ENCODE measurements at places on chromosomes 16 and 17. TPM values are rescaled to one million over a fixed set of nuclear protein-coding genes. Genes with fewer than 3 reads are reported as not detected.

EVPL gene
- polyA plus RNA-seq = not detected

DHX38 gene
- polyA plus RNA-seq = 23.7 TPM

FOXJ1 gene
- not detected for polyA plus RNA-seq

TMEM235 gene
- polyA plus RNA-seq = not detected

FBXL16 gene
- 0.23 TPM for polyA plus RNA-seq

GNAO1 gene
- polyA plus RNA-seq = not detected

ZMYND15 gene
- 0.40 TPM for polyA plus RNA-seq

UTS2R gene
- polyA plus RNA-seq = not detected

NRN1L gene
- not detected for polyA plus RNA-seq

CCDC78 gene
- not detected for polyA plus RNA-seq

DNA sequence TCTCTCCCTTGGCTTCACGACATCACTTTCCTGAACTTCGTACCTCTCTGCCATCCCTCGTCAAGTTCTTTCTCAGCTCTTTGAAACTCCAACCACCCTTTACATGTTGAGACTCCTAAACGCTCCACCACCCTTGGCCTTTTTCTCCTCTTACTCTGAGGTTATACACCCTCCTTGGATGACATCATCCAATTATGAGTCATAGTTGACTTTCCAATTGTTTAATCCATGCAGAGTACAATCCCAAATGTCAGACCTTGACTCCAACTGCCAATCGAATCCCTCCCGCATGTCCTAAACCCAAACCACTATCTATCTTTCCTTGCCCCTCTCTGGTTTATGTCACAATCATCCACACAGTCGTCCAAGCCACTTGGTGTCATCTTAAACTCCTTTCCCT lies 18.4 kb upstream of the C16orf82 start:
- H3K36me3 ChIP-seq = no peaks in the 10 kb centered on the region
- DNase-seq = no peak
- no peak overlapping the region for H3K4me3 ChIP-seq

- H3K27ac ChIP-seq = peak overlapping the region; percentile 90
- no peak for DNase-seq
- no peak overlapping the region for H3K4me3 ChIP-seq
- H3K4me1 ChIP-seq = no peaks in the 10 kb centered on the region
- H3K27me3 ChIP-seq = no peaks in the 10 kb centered on the region
- no peaks in the 10 kb centered on the region for H3K36me3 ChIP-seq
Measured at GRCh38 chr16:5649762-5650743, 552.5 kb upstream of the EEF2KMT start.

GRCh38 chr16:10897134-10897533 lies 20.1 kb downstream of the CIITA start:
- H3K4me3 ChIP-seq = peak overlapping the region; percentile 76
- H3K36me3 ChIP-seq = peaks cover 59% of the 10 kb centered on the region
- peaks cover 87% of the 10 kb centered on the region for H3K4me1 ChIP-seq
- H3K27me3 ChIP-seq = no peaks in the 10 kb centered on the region
- peak; percentile 66 for DNase-seq
- peak overlapping the region; percentile 97 for H3K27ac ChIP-seq

GRCh38 chr16:15509051-15509592 lies 74.7 kb downstream of the BMERB1 start:
- H3K36me3 ChIP-seq = no peaks in the 10 kb centered on the region
- no peaks in the 10 kb centered on the region for H3K4me1 ChIP-seq
- H3K27ac ChIP-seq = no peak overlapping the region
- H3K27me3 ChIP-seq = peaks cover 13% of the 10 kb centered on the region

- no peak overlapping the region for H3K27ac ChIP-seq
- peaks cover 3% of the 10 kb centered on the region for H3K4me1 ChIP-seq
- no peaks in the 10 kb centered on the region for H3K36me3 ChIP-seq
- no peak overlapping the region for H3K4me3 ChIP-seq
- DNase-seq = no peak
Measured at GRCh38 chr17:2724784-2725164, 13.2 kb upstream of the CLUH start.

GRCh38 chr16:69405757-69406156 lies 18.7 kb upstream of the CYB5B start:
- no peaks in the 10 kb centered on the region for H3K36me3 ChIP-seq
- no peak overlapping the region for H3K27ac ChIP-seq
- peaks cover 5% of the 10 kb centered on the region for H3K4me1 ChIP-seq

- peaks cover 14% of the 10 kb centered on the region for H3K27me3 ChIP-seq
- H3K36me3 ChIP-seq = peaks cover 4% of the 10 kb centered on the region
- no peak overlapping the region for H3K4me3 ChIP-seq
- no peaks in the 10 kb centered on the region for H3K4me1 ChIP-seq
Measured at GRCh38 chr17:67043283-67043682, 1.1 kb upstream of the CACNG1 start.

GRCh38 chr17:72530454-72530853 lies 409.6 kb downstream of the SOX9 start:
- DNase-seq = no peak
- H3K27me3 ChIP-seq = peaks cover 16% of the 10 kb centered on the region
- no peaks in the 10 kb centered on the region for H3K36me3 ChIP-seq
- no peak overlapping the region for H3K27ac ChIP-seq
- H3K4me1 ChIP-seq = no peaks in the 10 kb centered on the region

- DNase-seq = no peak
- peak overlapping the region; percentile 38 for H3K27ac ChIP-seq
Measured at GRCh38 chr16:68069511-68070248, 15.5 kb upstream of the NFATC3 start.

GRCh38 chr17:66426397-66427033 lies 124.1 kb downstream of the PRKCA start:
- no peaks in the 10 kb centered on the region for H3K27me3 ChIP-seq
- H3K36me3 ChIP-seq = peaks cover 9% of the 10 kb centered on the region
- peaks cover 8% of the 10 kb centered on the region for H3K4me1 ChIP-seq
- no peak overlapping the region for H3K4me3 ChIP-seq

DNA sequence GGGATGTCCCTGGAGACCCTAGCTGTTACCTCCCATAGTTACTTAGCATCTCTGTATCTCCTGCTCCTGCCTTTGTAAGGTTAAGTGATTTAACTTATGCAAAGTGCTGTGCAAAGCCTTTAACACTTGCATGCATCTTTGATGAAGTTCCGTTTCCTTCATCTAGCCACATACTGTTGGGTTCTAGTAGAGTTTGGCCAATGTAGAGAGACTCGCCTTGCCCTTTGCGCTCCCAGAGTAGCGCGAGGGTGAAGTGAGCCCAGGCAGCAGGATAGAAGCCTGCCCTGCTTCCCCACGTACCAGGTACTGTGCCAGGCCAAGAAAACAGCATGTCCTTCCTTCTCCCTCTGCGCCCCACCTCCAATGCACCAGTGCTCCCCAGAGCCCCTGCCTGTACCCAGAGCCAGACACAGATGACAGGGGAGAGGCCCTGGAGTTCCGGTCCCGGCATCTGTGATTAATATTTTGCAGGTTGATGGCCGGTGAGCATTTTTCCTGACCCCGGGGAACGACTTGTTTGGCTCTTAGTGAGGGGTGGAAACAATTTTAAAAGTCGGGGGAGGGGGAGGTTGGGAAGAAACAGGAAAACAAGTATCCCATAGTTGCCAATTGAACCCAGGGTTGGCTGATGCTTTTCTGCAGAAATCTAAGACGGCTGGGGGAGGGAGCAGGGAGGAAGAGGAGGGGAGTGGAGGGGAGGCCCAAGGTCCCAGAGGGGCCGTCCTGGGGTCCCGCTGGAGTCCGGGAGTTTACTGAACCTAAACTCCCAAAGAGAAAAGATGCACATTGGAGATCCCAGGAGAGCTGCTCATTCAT lies 13.1 kb upstream of the CDC42EP4 start:
- peaks cover 38% of the 10 kb centered on the region for H3K27me3 ChIP-seq
- H3K4me3 ChIP-seq = no peak overlapping the region
- H3K36me3 ChIP-seq = peaks cover 6% of the 10 kb centered on the region
- DNase-seq = no peak
- no peaks in the 10 kb centered on the region for H3K4me1 ChIP-seq
- H3K27ac ChIP-seq = no peak overlapping the region

DNA sequence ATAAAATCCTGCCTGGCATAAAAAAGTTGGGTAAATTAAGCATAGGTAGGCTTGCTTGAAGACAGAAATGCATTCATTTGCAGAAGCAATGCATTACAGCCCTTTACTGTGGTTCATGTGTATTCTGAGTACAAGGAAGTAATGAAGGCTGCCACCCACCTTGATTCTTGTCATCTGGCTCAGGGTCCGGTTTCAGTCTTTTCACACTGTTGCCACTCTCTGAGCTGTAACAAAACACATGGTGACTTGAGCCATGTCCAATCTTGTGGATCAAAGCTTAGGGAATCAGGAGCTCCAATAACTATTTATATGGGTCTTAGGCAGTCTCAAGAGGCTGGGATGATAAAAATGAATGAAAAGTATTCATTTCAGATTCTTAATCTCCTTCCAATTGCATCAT lies 22.0 kb downstream of the PSME3IP1 start:
- no peak for DNase-seq
- peaks cover 25% of the 10 kb centered on the region for H3K36me3 ChIP-seq
- H3K4me3 ChIP-seq = no peak overlapping the region
- H3K4me1 ChIP-seq = peaks cover 6% of the 10 kb centered on the region
- H3K27ac ChIP-seq = no peak overlapping the region

GRCh38 chr16:13186813-13187212 lies 285.4 kb downstream of the SHISA9 start:
- no peak overlapping the region for H3K27ac ChIP-seq
- H3K4me3 ChIP-seq = no peak overlapping the region
- H3K27me3 ChIP-seq = peaks cover 5% of the 10 kb centered on the region
- no peaks in the 10 kb centered on the region for H3K4me1 ChIP-seq
- peaks cover 7% of the 10 kb centered on the region for H3K36me3 ChIP-seq

DNA sequence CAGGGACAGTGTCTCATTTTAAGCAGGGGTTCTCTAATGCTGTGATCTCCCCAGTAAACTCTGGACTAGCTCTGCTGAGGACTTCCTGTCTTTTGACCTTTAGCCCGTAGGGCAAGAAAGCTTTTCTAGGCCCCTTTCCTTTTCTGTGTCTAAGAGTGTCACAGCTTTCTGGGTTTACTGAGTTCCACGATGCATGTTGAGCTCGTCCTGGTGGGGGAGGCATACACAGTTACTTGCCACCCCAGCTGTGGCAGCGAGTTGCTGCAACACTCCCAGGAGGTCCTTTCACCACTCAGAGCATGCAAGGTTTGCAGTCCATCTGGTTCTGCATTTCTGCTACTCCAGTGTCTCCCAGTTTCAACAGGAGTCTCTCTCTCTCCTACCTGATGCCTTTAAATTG lies 23.7 kb downstream of the NOD2 start:
- no peaks in the 10 kb centered on the region for H3K4me1 ChIP-seq
- H3K27ac ChIP-seq = peak overlapping the region; percentile 15
- H3K4me3 ChIP-seq = no peak overlapping the region
- H3K27me3 ChIP-seq = no peaks in the 10 kb centered on the region
- no peak for DNase-seq

GRCh38 chr17:60729854-60730253 lies 52.2 kb downstream of the BCAS3 start:
- H3K4me3 ChIP-seq = no peak overlapping the region
- DNase-seq = no peak
- peaks cover 21% of the 10 kb centered on the region for H3K4me1 ChIP-seq
- H3K27me3 ChIP-seq = no peaks in the 10 kb centered on the region
- no peak overlapping the region for H3K27ac ChIP-seq
- peaks cover 8% of the 10 kb centered on the region for H3K36me3 ChIP-seq

DNA sequence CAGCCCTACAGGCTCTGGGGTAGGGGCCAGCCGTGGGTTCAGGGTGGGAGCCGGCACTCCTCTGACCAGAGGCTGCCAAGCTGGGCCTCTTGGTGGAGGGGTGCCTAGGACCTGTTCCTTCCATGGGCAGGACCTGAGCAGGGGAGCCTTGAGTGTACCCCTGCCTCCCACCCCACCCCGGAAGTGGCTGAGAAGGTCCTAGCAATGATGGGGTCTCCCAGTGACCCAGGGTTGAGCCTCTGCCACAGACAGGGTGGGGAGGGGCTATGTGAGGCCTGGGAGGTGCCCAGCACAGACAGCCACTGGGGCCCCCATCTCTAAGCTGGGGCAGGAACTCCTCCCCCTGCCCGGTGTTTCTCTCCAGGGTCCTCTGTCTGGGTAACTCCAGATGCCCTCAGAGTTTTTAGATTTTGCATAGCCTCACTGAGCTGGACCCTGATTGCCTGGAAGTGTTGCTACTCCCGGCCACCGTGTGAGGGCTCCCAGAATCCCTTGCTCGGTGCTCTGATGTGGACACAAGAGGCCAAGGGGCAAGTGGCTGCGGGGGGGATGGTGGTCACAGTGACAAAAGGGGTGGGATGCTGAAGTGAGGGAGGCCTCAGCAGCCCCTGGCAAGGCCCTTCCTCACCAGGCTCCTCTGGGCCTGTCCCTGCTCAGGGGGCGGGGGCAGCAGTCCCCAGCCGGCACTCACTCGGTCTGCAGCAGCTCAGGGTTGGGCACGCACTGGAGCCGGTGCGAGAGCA lies 6.4 kb upstream of the MTSS2 start:
- H3K27me3 ChIP-seq = no peaks in the 10 kb centered on the region
- H3K4me1 ChIP-seq = peaks cover 6% of the 10 kb centered on the region
- no peak overlapping the region for H3K4me3 ChIP-seq

- no peak overlapping the region for H3K27ac ChIP-seq
- no peak for DNase-seq
- H3K4me3 ChIP-seq = no peak overlapping the region
- peaks cover 16% of the 10 kb centered on the region for H3K4me1 ChIP-seq
- H3K27me3 ChIP-seq = peaks cover 10% of the 10 kb centered on the region
Measured at GRCh38 chr16:85484347-85485300, 128.5 kb upstream of the GSE1 start.

DNA sequence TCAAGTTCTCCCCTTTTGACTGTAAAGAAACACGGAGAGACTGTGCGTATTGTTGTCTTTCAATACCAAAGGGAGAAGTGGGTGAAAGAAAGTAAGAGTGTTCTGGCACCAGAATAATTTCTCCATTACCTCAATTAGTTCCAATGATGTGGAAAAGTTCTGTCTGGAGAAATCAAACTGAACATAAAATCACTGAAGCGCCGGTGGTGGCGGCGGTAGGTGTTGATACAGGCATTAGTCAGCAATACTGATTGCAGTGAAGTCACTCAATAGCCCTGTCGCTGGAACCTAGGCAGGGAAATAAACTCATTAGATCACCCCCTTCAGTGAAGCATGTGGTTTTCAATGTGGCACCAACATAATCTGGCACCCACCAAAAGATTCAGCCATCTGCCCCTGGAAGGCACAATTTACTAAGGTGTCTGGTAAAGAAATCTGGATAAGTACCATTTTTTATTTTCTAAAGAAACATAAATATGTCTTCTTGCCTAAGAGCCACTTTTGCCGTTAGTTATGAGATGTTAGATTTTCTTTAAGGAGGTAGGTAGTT lies 274.2 kb upstream of the SOX9 start:
- H3K27ac ChIP-seq = no peak overlapping the region
- H3K36me3 ChIP-seq = no peaks in the 10 kb centered on the region
- no peaks in the 10 kb centered on the region for H3K27me3 ChIP-seq
- H3K4me3 ChIP-seq = no peak overlapping the region
- no peaks in the 10 kb centered on the region for H3K4me1 ChIP-seq
- DNase-seq = no peak

GRCh38 chr16:89422905-89423630 lies 67.3 kb downstream of the ANKRD11 start:
- H3K27ac ChIP-seq = peak overlapping the region; percentile 97
- peaks cover 9% of the 10 kb centered on the region for H3K36me3 ChIP-seq
- peak overlapping the region; percentile 84 for H3K4me3 ChIP-seq
- no peaks in the 10 kb centered on the region for H3K27me3 ChIP-seq
- DNase-seq = no peak
- H3K4me1 ChIP-seq = peaks cover 85% of the 10 kb centered on the region

All from naive B cell (primary cell).